ENCODE measurements at places on chromosomes 4 and X.

- no peak for DNase-seq
Measured at GRCh38 chr4:125739760-125740159, 425.0 kb downstream of the FAT4 start.

DNA sequence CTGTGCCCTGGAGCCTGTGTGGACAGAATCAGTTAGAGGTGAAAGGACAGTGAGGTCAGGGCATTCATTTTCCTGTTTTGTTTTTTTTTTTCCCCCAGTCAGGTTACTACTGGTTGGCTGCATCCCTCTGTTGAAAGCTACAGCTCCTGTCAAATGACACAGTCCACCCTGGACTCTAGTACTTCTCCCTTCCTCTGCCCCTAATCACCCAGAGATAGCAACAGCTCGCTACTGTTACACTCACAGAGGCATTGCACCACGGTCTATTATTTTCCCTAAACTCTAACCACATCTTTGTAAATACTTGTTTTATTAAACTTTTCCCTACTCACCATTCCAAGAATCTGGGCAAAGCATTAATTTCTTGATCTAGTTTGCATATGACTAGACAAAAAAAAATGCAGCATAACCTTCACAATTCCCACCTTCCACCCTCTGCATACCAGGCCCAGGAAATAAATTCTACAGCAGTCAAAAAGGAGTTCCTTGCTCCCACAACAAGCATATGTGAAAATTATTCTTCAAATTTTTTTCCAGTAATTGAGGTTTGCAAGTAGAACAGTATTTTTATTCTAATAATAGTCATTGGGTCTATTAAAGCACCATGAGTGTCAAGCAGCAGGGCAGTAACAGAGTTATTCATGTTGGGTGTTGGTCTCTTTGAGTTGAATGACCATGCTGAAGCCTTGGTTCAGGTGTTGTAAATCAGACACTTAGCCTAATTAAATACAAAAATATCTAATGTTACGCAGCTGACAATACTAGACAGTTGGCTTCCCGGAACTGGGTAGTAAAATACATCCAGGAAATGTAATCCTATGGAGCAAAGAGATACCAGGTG lies 329.2 kb downstream of the INPP4B start:
- no peak for DNase-seq

- DNase-seq = no peak
Measured at GRCh38 chrX:20059467-20060128, 57.1 kb downstream of the MAP7D2 start.

GRCh38 chrX:127457161-127457560 lies 595.0 kb downstream of the ACTRT1 start:
- DNase-seq = no peak

DNA sequence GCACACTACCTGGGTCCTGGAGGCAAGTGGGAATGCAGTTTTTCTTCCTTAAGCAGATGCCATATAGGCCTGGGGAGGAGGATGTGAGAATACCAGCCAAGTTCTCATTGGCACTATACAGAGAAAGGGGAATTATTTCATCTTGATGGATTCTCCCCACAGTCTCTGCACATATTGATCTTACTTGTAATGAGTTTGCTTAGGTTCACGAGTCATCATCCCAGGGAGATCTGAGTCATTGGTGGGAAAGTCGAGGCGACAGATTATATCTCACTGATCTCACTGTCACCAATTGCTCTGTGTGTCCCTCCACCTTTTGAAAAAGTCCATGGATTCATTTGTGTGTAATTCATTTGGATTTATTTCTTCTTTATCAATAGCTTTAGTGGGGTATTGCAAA lies 156.8 kb downstream of the AR start:
- no peak for DNase-seq

- DNase-seq = no peak
Measured at GRCh38 chr4:83417566-83417965, 38.1 kb downstream of the HELQ start.

- no peak for DNase-seq
Measured at GRCh38 chrX:8067754-8068462, 103.2 kb downstream of the VCX2 start.

DNA sequence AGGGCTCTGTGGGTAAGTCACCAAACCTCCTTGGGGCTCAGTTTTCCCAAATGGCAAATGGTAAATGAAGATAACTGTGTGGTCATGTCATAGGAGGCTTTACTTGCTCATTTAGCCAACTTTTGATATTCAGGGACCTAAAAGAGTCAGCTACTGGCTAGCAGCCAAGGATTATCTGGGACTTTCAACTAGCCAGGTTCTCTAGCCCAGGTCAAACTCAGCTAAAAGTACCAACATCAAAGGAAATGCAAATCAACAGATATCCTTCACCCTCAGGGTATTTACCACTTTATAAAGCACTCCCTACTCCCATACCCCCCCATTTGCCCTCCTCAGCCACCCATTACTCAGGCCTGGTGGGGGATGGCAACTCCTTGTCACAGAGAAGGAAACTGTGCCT lies 7.5 kb downstream of the AMER1 start:
- DNase-seq = no peak

GRCh38 chr4:37767546-37767945 lies 58.9 kb upstream of the PGM2 start:
- no peak for DNase-seq

GRCh38 chr4:30617836-30618235 lies 102.3 kb upstream of the PCDH7 start:
- DNase-seq = no peak

- DNase-seq = no peak
Measured at GRCh38 chr4:56305390-56305789, 81.9 kb downstream of the AASDH start.

GRCh38 chrX:47649271-47649670 lies 1.1 kb downstream of the ELK1 start:
- DNase-seq = no peak

DNA sequence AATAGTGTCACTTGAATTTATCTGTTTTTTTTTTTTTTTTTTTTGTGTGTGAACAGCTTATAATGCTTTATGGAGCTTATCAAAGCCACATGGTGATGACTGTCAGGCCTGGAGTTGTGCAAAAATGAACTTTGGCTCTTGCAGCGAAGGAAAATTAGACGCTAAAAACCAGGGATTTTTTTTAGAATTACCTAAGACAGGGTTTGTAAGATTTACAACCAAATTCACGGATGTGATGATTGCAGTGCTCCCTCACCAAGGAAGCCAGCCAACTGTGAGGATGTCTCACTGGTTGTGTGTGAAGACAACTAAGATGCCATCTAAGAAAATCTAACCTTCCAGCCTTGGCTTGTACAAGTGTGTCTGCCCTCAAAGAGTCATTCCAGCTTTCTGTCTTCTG lies 127.1 kb upstream of the SLC4A4 start:
- DNase-seq = no peak

GRCh38 chrX:45900766-45901615 lies 644.2 kb downstream of the ZNF674 start:
- DNase-seq = no peak
